Neural crest cell (in vitro differentiated cells): ENCODE measurements at places on chromosomes 2 and 18.

- DNase-seq: no peak
These were observed 199.4 kb downstream of the ZEB2 start for GRCh38 chr2:144320491-144320890.

GRCh38 chr2:168730344-168730743 is 72.1 kb upstream of the NOSTRIN start:
- no peak for DNase-seq

- no peak for DNase-seq
These were observed 29.6 kb downstream of the CYBRD1 start for GRCh38 chr2:171551836-171552235.

DNA sequence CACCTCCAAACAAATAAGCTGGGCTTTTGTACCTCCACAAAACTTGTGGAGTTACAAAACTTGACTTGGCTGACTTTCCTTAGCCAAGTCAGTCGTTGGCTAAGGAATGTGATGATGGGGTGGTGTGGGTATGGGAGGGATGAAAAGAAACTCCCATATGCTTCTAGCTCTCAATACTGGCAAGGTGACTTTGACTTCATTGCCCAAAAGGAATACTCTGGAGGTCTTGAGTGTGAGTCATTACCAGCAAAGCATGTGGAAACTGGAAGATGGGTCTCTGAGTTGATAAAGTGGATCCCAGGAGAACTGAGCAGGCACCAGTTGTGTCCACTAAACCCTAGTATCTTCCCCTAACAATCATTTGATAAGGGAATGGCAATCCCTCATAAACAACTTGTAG is 226.7 kb downstream of the GULP1 start:
- no peak for DNase-seq

DNA sequence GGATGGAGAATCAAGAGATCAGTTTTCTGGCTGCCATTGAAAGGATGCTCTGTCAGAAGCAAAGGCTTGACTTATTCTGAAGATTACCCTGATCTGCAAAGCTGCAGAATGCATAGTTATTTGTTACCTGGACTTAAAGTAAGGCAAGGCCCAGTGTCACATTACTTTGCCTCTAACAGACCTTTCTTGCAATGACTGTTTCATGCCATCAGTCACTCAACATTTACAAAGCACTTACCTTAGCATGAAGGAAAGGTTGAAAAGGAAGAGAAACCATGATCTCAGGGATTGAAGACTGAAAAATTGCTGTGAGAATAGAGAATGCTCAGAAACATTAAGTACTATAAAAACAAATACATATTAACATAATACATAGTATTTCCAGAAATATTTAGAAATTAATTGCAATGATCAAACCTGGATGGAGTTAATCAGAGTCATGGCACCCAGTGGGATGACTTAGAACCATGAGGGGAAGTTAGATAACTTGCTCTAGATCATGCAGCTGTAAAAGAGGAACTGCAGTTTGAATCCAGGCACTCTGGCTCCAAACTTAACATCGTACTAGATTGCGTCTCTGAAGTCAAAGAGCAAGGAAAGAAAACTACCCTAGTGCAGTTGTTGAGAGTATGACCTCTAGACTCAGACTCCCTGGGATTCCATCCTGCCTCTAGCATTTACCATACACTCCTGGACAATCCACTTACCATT is 26.5 kb upstream of the FAM117B start:
- no peak for DNase-seq

DNA sequence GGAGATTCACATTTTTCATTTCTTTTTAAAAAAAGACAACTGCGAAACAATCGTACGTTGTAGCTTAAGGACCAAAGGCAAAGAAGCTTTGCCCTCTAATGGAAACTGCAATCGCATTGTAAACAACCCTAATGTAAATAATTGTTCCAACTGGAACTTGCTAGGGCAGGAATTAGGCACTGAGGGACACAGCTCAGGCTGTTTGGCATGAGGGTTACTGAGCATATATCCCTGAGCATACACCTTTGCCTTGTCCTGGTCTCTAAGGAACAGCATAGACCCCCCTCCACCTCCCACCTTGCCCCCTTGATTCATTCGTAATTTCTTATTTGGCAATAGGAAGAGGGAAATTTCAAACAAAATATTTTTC is 396.4 kb downstream of the LNPK start:
- no peak for DNase-seq

DNA sequence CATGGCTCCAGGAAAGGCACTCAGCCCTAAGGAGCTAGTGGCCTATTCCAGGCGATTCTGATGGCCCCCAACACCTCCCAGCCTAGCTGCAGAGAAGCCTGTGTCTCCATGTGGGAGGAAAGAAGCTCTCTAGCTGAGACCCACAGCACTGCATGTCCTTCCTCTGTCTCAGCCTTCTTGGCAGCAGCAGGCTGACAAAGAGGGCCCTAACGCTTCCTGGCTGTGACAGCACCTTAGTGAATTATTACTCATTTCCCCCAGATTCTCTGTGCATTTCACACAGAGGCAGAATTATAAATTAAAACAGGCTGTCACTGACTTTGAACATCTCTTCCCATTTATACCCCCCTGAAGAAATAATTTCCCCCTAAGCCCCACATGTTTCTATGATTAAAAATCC is 206.8 kb downstream of the CLIP4 start:
- no peak for DNase-seq

GRCh38 chr2:167200019-167200418 is 311.7 kb downstream of the XIRP2 start:
- no peak for DNase-seq

- DNase-seq: peak; percentile 85
These were observed 56.5 kb downstream of the TCF7L1 start for GRCh38 chr2:85189606-85190270.

DNA sequence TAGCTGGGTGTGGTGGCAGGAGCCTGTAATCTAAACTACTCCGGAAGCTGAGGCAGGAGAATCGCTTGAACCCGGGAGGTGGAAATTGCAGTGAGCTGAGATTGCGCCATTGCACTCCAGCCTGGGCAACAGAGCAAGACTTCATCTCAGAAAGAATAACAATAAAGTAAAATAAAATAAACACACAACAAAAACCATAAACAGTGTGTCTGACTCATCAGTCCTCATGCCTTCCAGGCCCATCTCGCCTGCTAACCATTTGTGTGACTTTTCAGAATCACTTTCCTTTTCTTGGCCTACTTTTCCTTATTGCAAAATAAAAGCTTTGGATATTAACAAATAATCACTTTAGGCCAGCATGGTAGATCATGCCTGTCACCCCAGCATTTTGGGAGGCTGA is 42.0 kb upstream of the ASXL2 start:
- no peak for DNase-seq

- no peak for DNase-seq
These were observed 6.7 kb downstream of the ZNF521 start for GRCh38 chr18:25345081-25345866.

GRCh38 chr2:149894226-149894625 is 306.7 kb upstream of the MMADHC start:
- DNase-seq: no peak

GRCh38 chr2:167142554-167142953 is 254.3 kb downstream of the XIRP2 start:
- no peak for DNase-seq

- DNase-seq: no peak
These were observed 267.6 kb upstream of the RAB12 start for GRCh38 chr18:8341481-8342230.

DNA sequence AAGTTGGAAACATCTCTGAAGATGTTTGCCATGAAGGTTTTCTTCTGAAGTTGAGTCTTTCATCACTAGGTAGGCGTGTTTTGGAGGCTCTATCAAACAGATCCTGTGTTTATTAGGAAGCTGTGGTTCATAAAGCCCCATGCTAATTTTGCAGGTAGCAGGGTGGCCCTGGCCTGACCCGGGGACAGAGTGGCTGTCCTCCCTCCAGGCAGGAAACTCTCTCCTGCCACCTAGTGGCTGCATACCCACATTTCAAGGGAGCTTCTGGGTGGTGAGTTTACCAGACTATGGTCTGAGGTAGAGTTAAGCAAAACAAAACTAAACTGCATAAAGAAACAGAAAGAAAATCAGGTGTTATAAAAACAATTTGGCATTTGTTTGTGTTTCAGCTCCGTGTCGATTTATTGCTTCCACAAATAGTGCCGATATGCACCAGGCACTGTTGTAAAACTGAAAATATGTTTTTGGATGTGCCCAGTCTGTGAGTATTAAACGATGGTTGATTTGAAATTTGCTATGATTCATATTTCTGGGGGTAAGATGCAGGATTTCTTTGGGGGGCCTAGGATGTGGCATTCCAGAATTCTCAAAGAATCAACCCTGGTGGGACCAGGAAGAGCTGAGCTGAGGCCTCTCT is 26.0 kb upstream of the IL37 start:
- DNase-seq: peak; percentile 27

DNA sequence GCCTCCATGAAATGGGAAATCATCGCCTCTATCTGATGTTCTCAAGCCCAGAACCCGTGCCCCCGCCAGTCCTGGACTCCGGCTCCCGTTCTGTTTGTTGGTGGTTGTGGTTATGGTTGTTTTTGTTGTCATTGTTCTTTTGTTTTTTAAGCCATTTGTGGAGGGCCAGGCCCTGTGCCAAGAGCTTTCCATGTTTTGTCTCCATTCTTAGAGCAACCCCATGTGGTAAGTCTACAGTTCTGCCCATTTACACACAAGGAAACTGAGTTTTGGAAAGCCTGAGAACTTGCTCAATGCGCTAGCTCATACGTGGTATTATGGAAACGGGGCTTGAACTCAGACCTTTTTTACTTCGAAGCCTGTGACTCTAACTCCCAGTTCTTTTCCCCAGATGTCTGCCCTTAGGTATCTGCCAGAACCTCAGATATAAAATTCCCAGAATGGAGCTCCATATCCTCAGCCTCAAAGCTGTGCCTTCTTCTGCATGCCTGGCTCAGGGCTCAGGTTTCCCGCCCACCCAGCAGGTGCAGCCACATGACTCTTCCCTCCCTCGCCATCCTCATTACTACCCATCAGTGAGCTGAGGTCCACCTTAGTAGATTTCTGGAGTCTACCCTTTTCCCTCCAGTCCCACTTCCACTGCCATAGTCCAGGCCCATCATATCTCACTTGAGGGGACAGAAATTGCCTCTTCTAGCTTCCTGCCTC is 194.1 kb downstream of the KLHL29 start:
- no peak for DNase-seq

GRCh38 chr18:58870130-58870529 is 5.5 kb downstream of the ZNF532 start:
- no peak for DNase-seq

GRCh38 chr2:155363349-155363888 is 664.9 kb downstream of the KCNJ3 start:
- DNase-seq: no peak

- no peak for DNase-seq
These were observed 106.9 kb downstream of the HDAC4 start for GRCh38 chr2:239293775-239294430.

- no peak for DNase-seq
These were observed 12.7 kb upstream of the HNMT start for GRCh38 chr2:137951586-137951985.

DNA sequence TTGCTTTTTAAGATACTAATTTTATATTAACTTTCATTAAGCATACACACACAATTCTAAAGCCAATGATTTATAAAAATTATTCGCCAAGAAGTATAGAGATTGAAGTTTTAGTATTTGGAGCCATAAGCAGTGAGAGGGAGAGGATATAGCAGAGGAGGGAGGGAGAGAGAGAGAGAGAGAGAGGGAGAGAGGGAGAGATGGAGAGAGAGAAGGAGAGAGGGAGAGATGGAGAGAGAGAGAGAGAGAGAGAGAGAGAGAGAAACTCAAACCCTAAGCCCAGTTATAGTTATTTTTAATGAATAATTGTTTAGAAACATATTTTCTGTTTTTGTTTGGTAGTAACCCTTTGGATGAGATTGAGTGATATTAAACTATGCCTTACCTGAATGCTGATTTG is 5.3 kb downstream of the TWIST2 start:
- no peak for DNase-seq

GRCh38 chr2:203783496-203784203 is 77.2 kb downstream of the CD28 start:
- no peak for DNase-seq

DNA sequence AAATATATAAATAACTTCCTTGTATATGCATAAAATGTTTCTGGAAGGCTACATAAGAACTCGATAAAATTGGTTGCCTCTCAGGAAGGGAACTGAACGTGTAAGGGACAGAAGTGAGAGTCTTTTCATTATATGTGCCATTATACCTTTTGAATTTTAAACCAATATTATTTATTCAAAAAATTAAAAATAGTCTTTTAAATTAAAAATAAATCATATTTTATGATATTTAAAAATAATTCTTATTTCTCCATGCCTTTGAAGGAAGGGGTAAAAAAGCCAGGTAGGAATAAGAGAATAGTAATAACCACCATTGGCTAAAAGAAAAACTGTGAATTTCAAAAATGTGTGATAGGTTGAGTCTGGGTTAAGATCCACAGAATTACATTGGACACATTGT is 45.7 kb upstream of the C2orf74 start:
- DNase-seq: no peak

GRCh38 chr2:172350839-172351479 is 76.4 kb upstream of the ITGA6 start:
- DNase-seq: no peak

DNA sequence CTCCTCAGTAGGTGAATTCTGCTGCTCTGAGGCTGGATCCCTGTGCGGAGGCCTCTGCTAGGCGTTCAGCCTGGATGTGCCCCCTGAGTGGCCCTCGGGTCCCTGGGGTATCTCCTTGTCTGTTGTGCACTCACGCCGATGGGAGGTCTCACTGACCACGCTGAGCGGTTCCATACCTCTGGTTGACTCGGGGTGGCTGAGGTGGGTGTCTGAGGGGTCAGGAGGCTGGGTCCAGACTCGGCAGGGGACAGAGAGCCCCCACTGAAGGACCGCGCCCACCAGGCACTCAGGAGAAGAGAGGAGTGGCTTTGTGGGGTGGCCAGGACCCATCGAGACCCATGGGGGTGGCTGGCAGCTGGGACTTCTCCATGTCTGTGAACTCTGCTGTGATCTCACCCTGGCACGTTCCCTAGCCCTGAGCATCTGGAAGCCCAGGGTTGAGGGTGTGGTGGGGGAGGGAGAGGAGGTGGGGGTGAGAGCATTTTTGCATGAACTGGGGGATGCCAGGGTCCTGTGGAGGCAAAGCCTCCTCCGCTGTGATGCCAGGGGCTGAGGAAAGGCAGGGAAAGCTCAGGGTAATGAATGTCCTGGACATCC is 53.7 kb downstream of the TWIST2 start:
- DNase-seq: no peak

- peak; percentile 82 for DNase-seq
These were observed 3.0 kb upstream of the SKOR2 start for GRCh38 chr18:47254341-47254939.

DNA sequence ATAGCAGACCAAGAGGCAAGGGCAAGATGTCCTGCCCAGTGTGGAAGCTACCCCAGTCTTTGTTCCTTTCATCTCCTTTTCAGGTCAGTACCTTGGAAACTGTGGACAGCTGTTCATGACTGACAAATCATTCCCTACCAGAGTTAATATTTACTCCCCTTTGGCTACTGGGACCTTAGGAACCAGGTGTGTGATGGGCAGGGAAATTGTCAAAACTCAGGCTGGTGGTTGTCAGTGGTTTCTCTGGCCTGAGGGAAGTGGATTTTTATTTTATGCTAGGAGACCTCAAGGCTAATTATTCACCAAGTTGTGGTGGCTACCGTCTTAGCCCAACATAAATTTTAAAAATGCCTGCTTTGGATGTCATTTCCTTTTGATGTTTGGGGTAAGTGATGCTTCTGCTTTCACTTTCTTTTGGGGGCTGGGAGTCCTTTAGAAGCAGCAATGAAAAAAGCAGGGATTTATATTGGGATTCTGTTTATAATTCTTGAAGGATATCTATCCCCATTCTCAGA is 119.3 kb downstream of the SETBP1 start:
- DNase-seq: no peak
